ENCODE measurements at places on chromosomes 2 and 18.

GRCh38 chr2:126802774-126803433, 95.8 kb upstream of the TEX51 start:
- DNase-seq: no peak

- DNase-seq: peak; percentile 38
Measured at GRCh38 chr2:23385748-23386338, 864 bp downstream of the KLHL29 start.

- no peak for DNase-seq
Measured at GRCh38 chr18:34297287-34297686, 72.6 kb upstream of the NOL4 start.

GRCh38 chr2:145530653-145531052, 1010.7 kb upstream of the ZEB2 start:
- no peak for DNase-seq

- no peak for DNase-seq
Measured at GRCh38 chr2:236254001-236254400, 10.2 kb downstream of the ASB18 start.

DNA sequence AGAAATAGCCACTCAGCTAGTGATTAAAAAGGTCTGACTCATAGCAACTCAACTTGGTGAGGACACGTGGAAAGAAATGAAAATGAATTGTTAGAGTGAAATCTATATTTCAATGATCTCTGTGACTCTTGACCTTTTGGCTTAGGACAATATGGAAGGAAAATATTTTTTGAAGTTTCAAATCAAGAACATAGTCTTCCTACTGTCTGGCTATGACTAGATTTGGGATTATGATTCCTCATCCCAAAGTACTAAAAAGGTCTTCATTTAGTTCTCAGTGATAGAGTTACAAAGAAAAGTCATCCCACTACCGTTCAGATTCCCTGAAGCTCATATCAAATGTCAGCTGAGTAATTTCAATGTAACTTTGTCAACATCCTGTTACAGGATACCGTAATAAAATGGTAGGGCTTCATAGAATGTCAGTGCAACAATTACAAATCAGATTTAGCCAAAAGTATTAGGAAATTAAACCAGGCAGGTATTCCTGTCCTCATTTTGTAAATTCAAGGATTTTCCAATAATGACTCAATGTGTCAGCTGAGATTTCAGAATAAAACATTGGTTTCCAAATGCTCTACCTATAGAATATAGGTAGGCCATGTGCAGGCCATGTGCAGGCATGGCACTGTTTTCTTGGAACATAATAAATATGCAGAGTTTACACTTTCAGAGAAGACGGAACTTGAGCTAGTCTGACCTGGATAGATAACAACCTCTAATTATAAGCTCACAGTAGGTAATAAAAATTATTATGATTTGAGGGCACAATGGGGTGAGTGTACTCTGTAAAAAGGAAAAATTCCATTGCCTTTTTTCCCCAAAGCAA, 36.0 kb downstream of the ANKRD29 start:
- peak; percentile 43 for DNase-seq

DNA sequence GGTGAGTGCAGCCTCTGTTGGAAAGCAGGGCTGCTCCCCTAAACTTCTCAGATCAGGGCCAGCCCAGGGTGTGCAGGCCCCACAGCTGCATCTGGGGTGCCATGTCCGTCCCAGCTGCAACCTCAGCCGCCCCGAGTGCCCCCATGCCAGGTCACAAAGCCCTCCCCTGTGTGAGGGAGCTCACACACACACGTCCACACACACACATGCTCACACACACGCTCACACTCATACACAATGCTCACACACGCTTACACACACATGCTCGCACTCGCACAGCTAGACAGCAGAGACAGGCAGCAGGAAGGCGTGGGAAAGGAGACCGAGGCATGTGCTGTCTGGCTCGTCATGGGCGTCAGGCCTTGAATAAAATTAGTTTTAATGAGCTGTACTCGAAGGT, 55.4 kb downstream of the ADI1 start:
- DNase-seq: no peak

DNA sequence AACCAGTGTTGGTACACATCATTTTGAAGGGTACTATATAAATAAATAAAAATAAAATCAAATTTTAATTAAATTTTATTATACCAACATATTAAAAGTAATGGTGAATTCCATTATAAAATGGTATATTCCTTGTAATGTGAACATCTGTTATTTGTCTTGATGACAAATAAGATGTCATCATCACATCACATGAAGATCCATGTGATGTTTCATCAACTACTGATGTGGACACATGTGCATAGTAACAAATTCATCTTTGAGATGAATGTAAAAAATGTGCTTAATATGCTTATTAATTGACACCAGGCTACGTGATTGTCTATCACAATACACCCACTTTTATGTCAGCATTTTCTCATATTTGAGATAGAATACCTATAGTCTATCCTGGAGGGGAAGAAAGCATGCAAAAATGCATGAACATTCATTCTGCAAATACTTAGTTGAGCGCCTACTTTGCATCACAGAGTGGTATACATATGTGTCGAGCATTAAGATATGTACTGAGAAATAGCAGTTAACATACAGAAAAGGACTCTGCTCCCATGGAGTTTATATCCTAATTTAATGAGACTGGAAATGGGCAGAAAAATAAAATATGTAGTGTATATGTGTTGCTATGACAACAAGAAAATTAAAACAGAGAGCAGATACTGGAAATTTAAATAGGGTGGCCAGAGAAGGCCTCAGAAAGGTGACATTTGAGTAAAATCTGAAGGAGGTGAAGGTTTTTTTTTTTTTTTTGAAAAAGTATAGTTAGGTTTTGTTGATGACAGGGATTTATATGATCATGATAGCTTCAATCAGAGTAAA, 281.1 kb downstream of the ARHGAP15 start:
- no peak for DNase-seq

- peak; percentile 28 for DNase-seq
Measured at GRCh38 chr18:6741232-6741663, 11.7 kb downstream of the ARHGAP28 start.

- DNase-seq: peak; percentile 88
Measured at GRCh38 chr18:76398896-76399612, 96.0 kb downstream of the ZNF516 start.

DNA sequence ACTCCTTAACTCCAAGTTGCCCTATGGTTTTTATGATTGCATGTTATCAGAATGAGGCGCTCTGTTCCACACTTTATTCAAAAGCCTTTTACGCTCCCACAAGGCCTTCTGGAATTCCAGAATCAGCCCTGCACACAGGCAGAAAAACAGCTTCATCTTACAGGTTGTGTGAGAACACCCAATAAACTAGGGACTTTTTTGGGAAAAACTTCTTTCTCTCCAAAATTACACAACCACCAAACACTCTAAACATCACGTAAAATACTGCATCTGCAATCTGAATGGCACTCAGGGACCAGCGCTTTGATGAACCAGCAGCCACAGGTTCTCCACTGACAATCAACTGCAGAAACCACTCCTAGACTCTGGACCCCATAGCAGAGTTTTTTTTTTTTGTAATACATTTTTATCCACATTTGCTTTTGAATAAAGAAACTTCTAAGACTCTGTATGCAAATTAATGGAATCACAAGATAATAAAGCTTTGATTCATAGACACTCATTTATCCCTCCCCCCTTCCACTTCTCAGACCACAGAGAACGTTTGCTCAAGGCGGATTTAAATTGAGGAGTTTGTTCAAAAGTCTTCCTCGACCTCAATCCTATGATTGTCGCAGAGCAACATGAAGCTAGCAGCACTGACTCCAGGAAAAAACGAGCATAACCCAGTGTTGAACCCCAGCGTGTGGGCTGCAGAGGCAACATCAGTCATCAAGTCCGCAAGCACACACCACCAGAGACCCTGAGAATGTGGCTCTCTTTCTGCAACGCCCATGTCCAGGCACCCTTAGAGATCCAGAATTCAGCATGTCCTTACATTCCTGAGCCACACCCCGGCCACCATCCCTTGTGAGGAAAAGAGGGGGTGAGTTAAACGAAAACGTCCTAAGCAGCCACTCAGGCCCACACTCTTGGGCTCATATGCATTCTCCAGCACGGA, 116.5 kb downstream of the MBP start:
- no peak for DNase-seq

- DNase-seq: peak; percentile 62
Measured at GRCh38 chr2:88038263-88039105, 17.1 kb downstream of the KRCC1 start.

DNA sequence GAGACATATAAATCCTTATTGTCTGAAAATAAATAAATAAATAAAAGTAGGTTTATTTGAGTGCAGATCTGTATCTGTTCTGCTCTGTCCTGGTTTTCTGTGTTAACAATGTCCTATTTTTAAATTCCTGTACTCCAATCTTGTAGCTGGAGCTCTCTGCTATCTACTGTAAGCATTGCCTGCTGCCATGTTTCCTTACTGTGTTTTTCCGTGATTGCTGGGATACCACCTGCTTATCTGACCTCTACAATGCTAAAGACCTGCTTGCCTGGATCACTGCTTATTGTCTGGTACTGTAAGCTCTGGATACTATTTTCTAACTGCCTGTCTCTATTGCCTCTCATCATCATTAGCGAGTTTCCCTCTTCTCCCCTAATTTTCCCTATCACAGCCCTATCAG, 11.6 kb downstream of the PTPN4 start:
- DNase-seq: no peak

- DNase-seq: no peak
Measured at GRCh38 chr2:95359031-95359430, 43.5 kb upstream of the FAHD2A start.

GRCh38 chr18:48809365-48809764, 141.4 kb downstream of the SMAD7 start:
- no peak for DNase-seq

DNA sequence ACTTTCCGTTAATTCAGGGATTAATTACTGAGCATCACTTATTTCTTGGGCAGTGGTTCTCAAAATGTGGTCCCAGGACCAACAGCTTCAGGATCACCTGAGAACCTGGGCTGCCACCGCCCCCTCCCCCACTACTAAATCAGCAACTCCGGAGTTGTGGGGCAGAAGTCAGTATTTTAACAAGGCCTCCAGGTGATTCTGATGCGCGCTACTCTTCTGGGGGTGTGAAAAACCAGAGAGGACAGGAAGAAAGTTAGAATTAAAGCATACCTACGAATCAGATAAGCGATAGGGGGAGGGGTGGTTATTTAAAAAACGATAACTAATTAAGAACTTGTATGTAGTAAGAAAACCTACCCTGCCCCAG, 319 bp downstream of the ZSCAN30 start:
- peak; percentile 8 for DNase-seq

GRCh38 chr2:65537651-65538385, 105.4 kb upstream of the SPRED2 start:
- no peak for DNase-seq

- no peak for DNase-seq
Measured at GRCh38 chr2:70638561-70638960, 84.9 kb upstream of the TGFA start.

DNA sequence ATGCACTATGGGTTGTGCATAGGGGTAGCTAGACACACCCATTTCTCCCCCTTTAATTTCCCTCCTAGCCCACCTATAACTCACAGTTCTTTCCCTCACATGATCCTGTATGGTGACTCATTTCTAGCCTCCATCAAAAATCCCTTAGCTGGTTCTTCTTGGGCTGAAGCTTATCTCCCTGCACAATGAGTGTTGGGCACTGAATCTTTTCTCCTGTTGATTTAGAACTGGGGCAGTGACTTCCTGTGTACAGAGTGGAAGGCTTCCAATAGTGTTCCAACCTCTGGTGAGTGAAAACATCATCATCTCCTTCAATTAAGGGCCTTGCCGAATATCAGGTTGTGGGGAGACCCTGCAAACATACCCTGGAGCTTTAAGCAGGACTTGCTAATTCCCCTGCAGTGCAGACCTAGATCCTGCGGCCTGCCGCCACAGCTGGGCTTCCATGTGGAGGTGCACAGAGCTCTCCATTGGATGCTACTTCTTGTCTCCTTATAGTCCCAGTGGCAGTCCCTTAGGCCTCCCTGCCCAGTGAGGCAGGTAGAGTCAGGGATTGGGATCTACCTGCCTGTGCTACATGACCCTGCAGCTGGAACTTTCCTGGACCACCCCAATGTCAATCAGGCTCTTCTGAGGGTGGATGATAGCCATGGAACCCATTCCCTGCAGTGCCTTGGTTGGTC, 121.8 kb downstream of the PLB1 start:
- no peak for DNase-seq

- DNase-seq: peak; percentile 84
Measured at GRCh38 chr2:113283704-113284284, 5.1 kb upstream of the PAX8 start.

- DNase-seq: peak; percentile 42
Measured at GRCh38 chr2:144596073-144596871, 76.4 kb upstream of the ZEB2 start.

DNA sequence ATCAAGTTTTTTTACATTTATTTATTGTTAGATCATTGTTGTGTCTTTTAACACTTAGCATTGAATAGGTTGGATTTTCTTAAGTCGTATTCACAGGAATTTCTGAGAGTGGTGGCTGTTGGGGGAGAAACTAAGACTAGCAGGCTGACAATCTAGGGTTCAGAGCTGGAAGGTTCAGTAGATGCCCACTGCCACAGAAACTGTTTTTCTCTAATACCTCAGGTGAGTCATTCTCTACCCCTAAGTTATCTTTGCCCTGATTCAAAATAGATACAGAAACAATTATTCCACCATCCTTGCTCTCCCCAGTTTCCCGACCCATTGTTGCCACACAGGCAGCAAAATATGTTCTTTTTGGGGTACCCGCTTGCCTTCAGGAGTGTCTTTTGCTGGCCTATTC, 870.8 kb upstream of the ID2 start:
- no peak for DNase-seq

- DNase-seq: peak; percentile 97
Measured at GRCh38 chr2:128304715-128305554, 13.7 kb downstream of the HS6ST1 start.

GRCh38 chr2:9984217-9984739, 32.8 kb downstream of the GRHL1 start:
- peak; percentile 65 for DNase-seq

DNA sequence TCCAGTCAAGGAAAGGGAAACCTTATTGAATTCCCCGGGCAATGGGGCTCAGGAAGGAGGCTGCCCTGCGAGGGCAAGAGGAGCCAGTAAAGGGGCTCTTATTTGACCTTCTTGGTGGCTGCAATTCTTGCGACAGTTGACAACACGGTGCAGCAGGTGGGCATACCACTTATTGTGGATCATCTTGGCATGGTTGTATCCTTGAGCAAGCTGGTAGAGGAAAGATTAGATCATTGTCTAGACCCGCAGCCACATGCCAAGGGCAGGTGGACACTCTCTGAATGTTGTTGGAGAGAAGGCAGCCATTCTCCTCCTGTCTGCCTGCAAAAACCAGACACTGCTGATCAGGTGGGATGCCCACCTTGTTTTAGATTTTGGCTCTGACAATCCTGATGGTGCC, 170.2 kb upstream of the CHST9 start:
- no peak for DNase-seq

GRCh38 chr2:119679526-119679837, 481 bp downstream of the TMEM177 start:
- no peak for DNase-seq

GRCh38 chr2:48400553-48401164, 129.3 kb upstream of the STON1 start:
- DNase-seq: no peak

DNA sequence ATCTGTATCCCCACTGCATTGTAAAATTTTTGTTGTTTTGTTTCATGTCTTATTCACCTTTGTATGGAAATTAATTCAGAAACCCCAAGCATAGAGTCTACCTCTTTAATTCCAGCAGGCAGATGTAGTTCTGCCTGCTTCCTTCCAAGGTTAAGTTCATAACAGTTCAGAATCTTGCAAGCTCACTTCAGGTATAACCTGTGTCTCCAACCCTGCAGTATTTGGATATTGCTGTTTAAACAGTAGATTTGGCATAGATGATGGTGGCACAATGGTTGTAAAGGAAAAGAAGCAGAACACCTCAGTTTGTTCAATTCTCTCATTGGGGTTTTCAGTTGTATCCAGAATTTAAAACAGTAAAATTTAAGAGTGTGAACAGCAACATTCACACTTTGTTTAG, 21.2 kb downstream of the SULT1C2 start:
- no peak for DNase-seq
